ENCODE measurements at places on chromosomes 2 and 18.

DNA sequence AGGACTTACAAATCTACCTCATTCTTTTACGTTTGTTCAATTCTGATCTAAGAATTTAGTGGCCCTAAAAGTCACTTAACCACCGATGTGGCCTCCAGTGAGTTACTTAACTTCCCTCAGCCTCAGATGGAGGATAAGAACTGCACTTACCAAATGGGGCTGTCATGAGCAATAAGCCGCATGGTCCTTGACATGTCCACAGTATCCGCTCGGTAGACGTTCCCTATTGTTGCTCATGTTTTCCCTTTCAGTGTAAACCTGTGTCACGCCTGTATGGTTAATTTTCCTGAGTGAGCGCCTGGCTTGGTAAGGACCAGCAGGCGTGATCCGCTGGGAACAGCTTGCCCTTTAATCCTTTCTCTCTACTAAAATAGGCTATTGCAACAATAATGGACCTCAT, 20.3 kb downstream of the SEC11C start:
- DNase-seq, result no peak

DNA sequence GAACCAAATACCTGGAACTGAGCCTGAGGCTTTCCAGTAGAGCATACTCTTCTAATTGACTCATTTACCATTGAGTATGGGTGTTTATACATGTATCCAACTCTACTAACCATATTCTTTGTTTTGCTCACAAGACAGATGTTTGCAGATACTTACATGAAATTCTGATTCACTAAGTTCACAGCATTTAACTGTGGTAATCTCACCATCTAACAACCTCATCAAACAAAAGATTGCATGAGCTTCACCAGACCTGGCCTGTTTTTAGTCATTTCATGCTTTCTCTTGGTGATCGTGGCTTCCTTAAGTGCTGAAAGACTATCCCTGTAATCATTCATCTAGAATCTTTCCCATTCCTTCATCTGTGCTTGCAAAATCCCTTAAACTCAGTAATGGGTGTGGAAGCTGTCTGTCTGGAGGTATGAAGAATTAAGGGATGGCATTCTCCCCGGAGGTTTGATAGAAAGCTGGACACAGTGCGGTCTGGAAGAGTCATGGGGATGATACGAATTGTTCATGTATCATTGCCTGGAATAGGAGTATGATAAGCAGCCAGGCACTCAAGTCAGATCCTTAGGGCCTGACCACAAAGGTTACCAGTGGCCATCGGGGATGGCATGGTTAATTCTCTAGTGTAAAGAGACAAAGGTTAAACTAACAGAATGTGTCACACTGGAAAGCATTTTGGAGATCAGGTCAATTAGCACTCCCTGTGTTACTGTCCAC, 42.0 kb upstream of the IL1R1 start:
- no peak for DNase-seq

- no peak for DNase-seq
Observed at GRCh38 chr2:239531456-239532241, 130.8 kb upstream of the HDAC4 start.

DNA sequence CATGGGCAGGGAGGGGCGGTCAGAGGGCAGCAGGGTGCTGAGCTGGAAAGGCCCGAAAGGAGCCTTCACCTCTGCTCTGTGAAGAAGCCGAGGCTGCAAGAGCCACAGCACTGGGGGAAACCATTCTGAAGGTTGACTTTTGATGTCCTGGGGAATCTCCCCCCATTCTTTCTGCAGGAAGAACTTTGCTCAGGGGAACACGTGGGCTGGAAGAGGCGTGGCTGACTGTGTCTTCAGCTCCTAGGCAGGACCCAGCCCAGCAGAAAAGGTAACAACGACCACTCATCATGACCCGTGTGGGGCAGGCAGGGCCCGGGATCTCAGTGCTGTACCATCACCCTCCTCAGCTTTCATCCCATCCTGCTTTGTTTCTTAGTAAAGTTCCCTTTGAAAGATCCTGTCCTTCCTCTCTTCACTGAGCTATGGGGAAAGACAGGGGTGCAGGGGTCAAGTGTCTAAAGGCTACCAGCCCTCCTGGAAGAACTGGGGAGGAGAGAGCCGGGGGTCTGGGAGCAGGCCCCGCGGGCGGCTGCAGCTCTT, 312.7 kb downstream of the CELF4 start:
- no peak for DNase-seq

- DNase-seq, result no peak
Observed at GRCh38 chr2:156518138-156518537, 82.0 kb downstream of the GPD2 start.

GRCh38 chr18:54766634-54767033, 61.6 kb upstream of the RAB27B start:
- no peak for DNase-seq

DNA sequence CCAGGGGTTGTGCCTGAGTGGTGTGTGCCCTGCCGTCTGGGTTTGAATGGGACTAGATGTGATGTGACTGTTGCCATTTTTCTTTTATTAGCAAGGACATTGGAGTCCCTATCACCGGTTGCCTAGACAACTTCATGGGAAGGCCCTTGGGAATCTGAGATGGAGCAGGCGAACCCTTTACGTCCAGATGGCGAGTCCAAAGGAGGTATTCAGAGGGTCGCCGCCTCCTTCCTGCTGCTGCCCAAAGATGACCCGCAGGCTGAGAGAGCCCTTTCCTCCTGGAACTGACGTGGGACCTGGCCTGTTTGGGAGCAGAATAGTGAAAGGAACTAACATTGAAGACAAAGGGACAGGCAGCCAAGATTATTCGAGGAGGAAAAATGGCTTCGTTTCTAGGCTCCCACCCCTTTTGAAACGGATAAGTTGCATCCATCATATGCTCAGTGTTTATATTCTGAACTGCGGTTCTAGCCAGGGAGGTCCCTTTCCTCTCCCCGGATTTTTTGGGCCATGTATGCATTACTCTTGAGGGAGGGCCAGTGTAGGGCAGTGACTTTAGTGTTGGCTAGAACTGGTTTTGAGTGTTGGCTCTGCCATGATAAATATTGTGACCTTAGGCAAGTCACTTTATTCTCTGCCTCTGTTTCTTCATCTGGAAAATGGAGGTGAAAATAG, 673 bp downstream of the CENPO start:
- no peak for DNase-seq

DNA sequence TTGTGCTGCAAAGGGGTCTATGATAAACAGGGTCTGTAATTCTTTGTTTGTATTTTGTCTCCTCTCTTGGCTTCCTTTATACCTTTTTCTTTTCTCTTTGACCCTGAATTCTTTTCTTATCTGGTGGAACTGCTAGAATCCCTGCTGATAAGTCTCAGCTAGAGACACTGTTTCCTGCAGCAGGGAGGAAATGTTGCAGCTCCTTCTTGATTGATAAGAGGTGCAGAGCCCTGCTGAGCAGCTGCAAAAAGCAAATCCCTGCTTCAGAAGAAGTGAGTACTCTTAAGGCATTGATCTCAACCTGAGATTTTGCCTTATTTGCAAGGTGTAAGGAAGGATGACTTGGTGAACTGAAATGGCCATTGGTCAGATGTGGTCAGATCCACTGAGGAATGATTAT, 167.8 kb downstream of the NUP35 start:
- DNase-seq, result no peak

GRCh38 chr2:39470580-39470979, 33.5 kb upstream of the MAP4K3 start:
- no peak for DNase-seq

- no peak for DNase-seq
Observed at GRCh38 chr2:159399716-159400415, 113.4 kb upstream of the WDSUB1 start.

DNA sequence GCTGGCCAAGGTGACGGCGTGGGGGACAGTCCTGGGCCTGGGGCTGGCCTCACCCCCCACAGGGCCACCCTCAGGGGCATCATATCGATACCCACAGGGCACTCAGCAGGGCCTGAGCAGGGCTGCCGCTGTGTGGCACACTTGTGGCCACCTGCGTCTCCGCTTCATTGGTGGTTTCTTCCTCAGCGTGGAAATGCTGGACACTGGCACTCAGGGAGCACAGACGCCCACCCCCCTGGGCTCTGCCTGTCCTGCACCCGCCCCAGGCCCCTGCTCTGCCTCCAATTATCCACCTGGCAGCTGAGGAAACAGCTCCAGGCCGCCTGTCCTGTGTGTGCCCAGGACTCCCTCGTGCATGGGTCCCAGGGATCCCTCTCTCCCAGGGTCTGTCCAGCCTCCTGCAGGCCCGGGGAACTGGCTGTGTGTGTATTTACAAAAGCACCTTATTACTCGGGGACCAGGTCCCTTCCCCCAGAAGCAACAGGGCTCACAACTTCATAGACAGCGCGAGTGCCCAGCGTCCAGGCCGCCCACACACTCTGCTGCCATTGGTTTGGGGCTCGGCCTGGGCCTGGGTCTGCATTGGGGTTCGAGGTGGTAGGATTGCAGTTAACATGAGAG, 13.1 kb downstream of the CROCC2 start:
- DNase-seq, result no peak

- DNase-seq, result no peak
Observed at GRCh38 chr18:49613141-49613640, 51.3 kb downstream of the LIPG start.

GRCh38 chr2:198045227-198045626, 240.8 kb downstream of the PLCL1 start:
- DNase-seq, result no peak

GRCh38 chr18:8657873-8658470, 47.4 kb upstream of the MTCL1 start:
- no peak for DNase-seq

DNA sequence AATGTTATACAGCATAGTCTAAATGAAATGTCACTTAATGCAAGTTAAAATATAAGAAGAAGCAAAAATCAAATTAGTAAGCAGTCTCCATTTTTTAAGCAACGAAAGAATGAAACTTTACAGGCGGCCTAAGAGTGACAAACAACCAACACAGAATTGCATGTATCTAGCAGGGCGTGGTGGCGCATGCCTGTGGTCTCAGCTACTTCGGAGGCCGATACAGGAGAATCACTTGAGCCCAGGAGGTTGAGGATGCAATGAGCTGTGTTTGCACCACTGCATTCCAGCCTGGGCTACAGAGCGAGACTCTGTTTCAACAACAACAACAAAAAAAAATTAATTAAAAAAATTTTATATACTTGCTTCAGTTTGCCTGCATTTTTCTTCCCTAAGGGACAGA, 16.6 kb downstream of the RBMS1 start:
- no peak for DNase-seq

Data from bone marrow (tissue), 2 donors.